ENCODE measurements at places on chromosomes 2 and 18. TPM values are rescaled to one million over a fixed set of nuclear protein-coding genes. Genes with fewer than 3 reads are reported as not detected.

DNA sequence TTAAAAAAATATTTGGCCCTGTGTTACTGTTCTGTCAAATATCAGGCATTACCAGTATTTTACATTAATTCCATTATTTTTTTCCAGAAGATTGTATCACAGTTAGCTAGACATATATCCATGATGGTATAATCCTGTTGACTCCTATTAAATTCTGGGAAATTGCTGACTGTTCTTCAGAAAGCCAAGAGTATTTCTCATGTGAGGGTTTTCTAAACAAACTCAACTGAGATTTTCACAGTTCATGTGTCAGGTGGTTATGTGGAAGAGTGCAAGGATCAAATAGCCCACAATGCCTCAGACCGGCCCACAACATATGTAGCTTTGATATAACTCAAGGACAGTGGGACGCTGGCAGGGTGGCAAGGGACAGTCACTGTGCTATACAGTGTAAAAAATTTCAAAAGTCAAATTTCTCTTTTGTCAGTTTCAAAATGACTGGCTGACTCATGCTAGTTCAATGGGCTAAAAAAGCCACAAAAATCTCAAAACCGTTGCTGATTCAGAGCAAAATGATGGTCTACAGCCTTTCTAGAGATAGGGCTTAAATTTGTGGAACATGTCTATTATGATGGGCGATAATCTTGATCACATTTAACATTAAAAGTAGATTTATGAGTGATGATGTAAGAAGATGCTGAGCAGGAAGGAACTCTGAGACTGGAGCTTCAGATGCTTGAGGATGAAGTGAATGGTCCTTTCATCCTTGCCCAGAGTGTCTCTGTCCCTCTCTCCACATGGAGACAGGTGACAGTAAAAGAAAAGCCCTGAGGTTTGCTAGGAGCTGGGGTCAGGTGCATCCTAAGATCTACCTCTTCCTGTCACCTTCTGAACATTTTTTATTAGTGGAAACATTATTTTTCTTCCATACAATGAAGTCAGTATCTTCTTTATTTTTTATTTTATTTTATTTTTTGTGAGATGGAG lies 175.8 kb upstream of the PIEZO2 start:
- H3K4me1 ChIP-seq, result no peaks in the 10 kb centered on the region
- DNase-seq, result no peak
- no peaks in the 10 kb centered on the region for H3K27me3 ChIP-seq
- H3K27ac ChIP-seq, result no peak overlapping the region
- H3K4me3 ChIP-seq, result no peak overlapping the region

DNA sequence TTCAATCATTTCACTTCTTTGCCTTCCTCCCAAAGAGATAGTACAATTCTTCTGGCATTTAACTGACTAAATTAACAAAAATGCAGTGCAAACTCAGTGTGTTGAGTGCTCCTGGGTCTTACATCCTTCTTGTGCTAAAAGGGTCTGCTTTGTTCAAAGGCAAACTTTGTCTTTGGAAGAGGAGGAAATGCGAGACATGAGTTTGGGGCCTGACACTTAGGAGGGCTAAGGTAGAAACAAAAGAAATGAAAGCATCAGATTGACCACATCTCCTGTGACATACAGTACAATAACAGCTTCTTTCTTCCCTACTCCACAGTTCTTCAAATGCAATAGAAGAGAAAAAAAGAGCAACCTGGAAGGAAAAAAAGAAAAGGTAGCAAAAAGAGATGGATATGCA lies 161.7 kb downstream of the CNTNAP5 start:
- no peak for DNase-seq
- H3K27ac ChIP-seq, result no peak overlapping the region
- no peaks in the 10 kb centered on the region for H3K36me3 ChIP-seq
- no peak overlapping the region for H3K4me3 ChIP-seq
- no peaks in the 10 kb centered on the region for H3K4me1 ChIP-seq
- H3K27me3 ChIP-seq, result no peaks in the 10 kb centered on the region

The ZNF521 gene
- polyA plus RNA-seq, result not detected

DNA sequence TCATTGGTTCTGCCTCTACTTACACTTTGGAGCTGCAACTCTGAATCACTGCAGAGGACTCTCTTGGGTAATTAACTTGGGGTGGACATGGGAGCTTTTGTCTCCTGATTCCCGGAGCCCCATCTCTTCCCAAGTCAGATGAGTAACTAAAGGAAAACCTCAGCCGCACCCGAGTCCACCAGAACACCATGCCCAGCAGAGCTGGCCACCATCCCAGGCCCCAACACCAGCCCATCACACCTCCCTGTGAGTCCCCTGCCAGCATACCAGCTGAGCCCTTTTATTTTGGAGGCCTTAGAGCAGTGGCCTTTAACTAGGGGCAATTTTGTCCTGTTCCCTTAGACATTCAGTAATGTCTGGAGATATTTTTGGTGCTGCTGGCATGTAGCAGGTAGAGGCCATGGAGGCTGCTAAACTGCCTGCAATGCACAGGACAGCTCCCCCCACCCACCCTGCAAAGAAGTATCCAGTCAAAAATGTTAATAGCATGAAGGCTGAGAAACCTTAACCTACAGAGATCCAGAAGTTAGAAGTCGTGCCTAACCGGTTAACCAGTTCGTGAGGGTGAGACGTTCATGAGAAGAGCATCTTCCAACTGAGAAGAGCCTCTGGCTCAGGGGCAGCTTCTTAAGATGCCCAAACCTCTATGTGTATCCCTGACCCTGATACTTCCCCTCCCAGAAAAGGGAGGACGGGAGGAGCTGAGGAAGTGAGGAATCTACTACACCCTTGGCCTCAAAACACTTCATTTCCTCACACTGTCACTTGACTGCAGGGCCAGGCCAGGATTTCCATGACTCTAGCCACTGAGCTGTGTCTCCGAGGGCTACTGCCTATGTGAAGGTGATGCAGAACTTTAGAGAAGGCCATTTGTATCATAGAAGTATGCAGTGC lies 139.9 kb upstream of the EPAS1 start:
- H3K27me3 ChIP-seq, result no peaks in the 10 kb centered on the region
- no peaks in the 10 kb centered on the region for H3K4me1 ChIP-seq
- H3K4me3 ChIP-seq, result no peak overlapping the region
- no peak overlapping the region for H3K27ac ChIP-seq
- DNase-seq, result no peak
- H3K36me3 ChIP-seq, result no peaks in the 10 kb centered on the region

- H3K4me3 ChIP-seq, result no peak overlapping the region
- H3K4me1 ChIP-seq, result no peaks in the 10 kb centered on the region
- no peaks in the 10 kb centered on the region for H3K36me3 ChIP-seq
- no peaks in the 10 kb centered on the region for H3K27me3 ChIP-seq
- H3K27ac ChIP-seq, result no peak overlapping the region
Observed at GRCh38 chr2:132538331-132538855, 121.8 kb downstream of the GPR39 start.

The SULT1C4 gene
- not detected for polyA plus RNA-seq

- H3K27me3 ChIP-seq, result peaks cover 6% of the 10 kb centered on the region
- no peak overlapping the region for H3K27ac ChIP-seq
- H3K4me3 ChIP-seq, result no peak overlapping the region
- H3K4me1 ChIP-seq, result no peaks in the 10 kb centered on the region
- DNase-seq, result no peak
- H3K36me3 ChIP-seq, result no peaks in the 10 kb centered on the region
Observed at GRCh38 chr2:119156891-119157773, 1.4 kb downstream of the C1QL2 start.

DNA sequence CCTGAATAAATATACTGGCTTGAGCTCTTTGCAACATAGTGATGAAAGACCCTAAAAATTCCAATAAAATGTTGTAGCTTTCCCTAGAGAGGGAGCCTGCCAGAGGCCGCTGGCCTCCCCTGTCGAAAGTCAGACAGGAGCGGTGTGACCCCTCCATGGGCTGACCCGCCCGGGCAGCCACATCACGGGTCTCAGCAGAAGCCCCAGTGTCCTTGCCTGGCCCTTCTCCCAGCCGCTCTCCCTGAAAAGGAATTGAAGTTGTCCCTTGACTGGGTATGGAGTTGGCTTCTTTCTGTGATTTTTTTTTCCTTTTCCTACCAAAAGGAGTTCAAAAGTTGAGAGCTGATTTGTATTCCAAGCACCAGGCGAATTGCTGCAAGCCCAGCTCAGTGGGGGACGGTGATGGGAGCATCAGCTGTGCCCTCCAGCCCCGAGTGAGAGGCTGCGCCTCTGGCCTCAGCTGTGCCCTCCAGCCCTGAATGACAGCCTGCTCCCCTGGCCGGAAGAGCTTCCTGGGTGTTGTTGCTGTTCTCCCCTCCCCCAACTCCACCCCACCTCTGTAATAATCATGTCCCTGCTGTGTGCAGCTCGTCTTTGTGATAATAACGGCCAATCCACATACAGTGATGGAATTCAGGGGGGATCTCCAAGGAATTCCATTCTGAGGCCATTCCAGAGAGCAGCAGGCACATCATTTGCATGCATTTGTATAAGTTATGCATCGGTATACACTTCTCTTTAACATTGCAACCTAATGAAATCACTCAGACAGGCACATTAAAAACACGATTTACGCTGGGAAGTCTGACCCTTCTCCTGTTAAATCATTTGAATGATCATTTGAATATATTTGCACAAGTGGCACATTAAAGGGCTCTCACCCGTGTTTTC lies 501.0 kb downstream of the EIPR1 start:
- H3K36me3 ChIP-seq, result no peaks in the 10 kb centered on the region
- no peak for DNase-seq
- H3K4me3 ChIP-seq, result no peak overlapping the region
- no peaks in the 10 kb centered on the region for H3K27me3 ChIP-seq

DNA sequence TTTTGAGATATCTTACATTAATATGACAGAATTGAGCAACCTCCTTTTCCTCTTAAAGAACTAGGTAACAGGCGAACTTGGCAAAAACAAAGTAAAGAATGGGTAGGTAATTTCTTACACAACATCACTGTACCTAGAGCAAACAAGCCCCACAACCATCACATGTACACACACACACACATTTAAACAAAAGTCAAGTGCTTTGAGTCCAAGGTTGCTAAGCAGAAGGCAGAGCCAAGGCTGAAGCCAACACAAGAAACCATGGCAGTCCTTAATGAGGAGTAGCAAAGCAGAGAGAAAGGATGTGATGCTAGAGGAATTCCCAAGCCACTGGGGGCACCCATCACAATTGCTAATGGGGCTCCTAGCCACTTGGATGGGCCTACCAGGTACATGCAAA lies 164.1 kb downstream of the PAX3 start:
- no peaks in the 10 kb centered on the region for H3K27me3 ChIP-seq
- H3K27ac ChIP-seq, result no peak overlapping the region
- H3K36me3 ChIP-seq, result no peaks in the 10 kb centered on the region
- no peak for DNase-seq
- H3K4me3 ChIP-seq, result no peak overlapping the region
- H3K4me1 ChIP-seq, result no peaks in the 10 kb centered on the region

DNA sequence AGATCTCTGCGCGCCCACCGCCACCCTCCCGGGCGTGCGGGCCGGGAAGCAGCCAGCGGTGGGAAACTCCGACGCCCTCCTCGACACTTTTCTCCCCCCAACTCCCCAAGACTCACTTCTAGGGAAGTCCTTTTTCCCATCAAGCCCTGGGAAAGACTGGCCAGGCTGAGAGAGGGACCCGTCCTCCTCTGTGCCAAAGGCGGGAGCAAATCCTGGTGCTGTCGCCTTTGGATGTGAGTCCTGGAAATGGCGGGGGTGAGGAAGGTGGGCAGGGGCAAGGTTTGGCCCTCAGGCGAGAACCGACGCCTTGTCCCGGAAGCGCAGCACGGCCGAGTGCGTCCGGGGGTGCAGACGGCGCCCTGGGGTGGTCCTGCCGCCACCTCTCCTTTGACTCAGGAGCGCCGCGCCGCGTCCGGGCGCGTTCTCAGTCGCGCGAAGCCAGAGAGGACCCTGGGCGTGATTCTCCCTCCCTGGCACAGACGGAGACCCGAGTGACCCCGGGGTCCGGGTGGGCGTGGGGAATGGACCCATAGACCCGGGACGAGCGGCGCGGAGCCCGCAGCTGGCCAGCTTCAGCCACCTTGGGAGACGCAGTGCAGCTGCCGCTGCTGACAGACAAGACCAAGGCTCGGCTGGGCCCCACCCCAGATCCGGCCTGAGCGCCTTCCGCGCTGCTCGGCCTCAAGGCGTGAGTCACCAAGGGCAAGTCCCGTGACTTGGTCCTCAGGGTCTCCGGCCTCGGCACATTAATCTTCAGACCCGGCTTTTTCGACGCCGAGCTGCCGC lies 3.5 kb upstream of the LBX2 start:
- DNase-seq, result no peak
- peaks cover 19% of the 10 kb centered on the region for H3K4me1 ChIP-seq
- H3K27me3 ChIP-seq, result peaks cover 4% of the 10 kb centered on the region
- no peak overlapping the region for H3K27ac ChIP-seq

GRCh38 chr2:31230751-31231150 lies 3.2 kb upstream of the EHD3 start:
- no peaks in the 10 kb centered on the region for H3K27me3 ChIP-seq
- H3K27ac ChIP-seq, result no peak overlapping the region
- H3K4me3 ChIP-seq, result no peak overlapping the region
- no peak for DNase-seq
- no peaks in the 10 kb centered on the region for H3K36me3 ChIP-seq

GRCh38 chr2:69041214-69041613 lies 28.2 kb downstream of the ANTXR1 start:
- no peaks in the 10 kb centered on the region for H3K36me3 ChIP-seq
- no peak overlapping the region for H3K4me3 ChIP-seq
- H3K4me1 ChIP-seq, result no peaks in the 10 kb centered on the region

- no peaks in the 10 kb centered on the region for H3K27me3 ChIP-seq
- no peak for DNase-seq
- H3K4me3 ChIP-seq, result no peak overlapping the region
Observed at GRCh38 chr2:63699549-63699839, 110.7 kb downstream of the MDH1 start.

The PDE1A gene
- polyA plus RNA-seq, result not detected

GRCh38 chr2:140472676-140473075 lies 1658.1 kb downstream of the LRP1B start:
- no peak for DNase-seq
- H3K4me3 ChIP-seq, result no peak overlapping the region
- no peaks in the 10 kb centered on the region for H3K4me1 ChIP-seq
- H3K27me3 ChIP-seq, result no peaks in the 10 kb centered on the region

DNA sequence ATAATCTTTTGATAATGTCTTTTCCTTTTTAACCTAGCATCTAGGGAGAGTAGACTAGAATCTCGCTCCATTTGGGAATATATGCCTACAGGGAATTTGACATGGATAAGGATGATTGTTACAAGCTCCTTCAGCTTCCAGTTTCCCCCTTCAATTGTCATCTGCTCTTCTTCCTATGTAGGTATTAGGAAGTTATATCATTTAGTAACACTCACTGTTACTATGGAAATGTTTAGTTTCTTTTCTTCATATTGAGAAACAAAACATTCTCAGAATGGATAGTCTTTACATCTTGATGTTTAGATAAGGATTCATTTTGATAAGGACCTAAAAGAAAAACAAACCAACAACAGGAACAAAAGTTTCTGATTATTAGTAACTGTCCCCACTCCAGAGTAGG lies 127.6 kb downstream of the PHLPP1 start:
- no peaks in the 10 kb centered on the region for H3K36me3 ChIP-seq
- H3K27ac ChIP-seq, result no peak overlapping the region
- H3K4me3 ChIP-seq, result no peak overlapping the region
- H3K27me3 ChIP-seq, result no peaks in the 10 kb centered on the region
- DNase-seq, result no peak

DNA sequence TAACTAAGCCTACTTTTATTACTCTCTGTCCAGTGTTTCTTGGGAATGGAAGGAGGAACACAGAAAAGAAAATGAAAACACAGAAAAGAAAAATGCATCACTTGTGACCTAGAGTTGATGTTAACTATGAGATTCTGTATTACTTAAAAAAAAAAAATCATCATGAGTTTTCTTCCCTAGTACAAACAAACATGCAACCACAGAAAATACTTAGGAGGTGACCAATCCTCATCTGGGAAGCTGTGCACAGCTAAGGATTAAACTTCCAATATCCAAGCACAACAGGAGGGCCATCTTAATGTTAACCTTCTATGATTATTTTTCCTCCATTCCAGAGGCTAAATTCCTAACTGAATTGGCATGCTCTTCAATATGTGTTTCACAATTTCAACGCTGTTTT lies 1140.4 kb downstream of the LRP1B start:
- no peaks in the 10 kb centered on the region for H3K36me3 ChIP-seq
- H3K27ac ChIP-seq, result no peak overlapping the region
- no peaks in the 10 kb centered on the region for H3K27me3 ChIP-seq
- no peak overlapping the region for H3K4me3 ChIP-seq
